Upper lobe of left lung (tissue), 6 donors: ENCODE measurements at places on chromosomes 1 and 21. TPM values are rescaled to one million over a fixed set of nuclear protein-coding genes. Genes with fewer than 3 reads are reported as not detected.

The FAM229A gene
- total RNA-seq, result 7.7 TPM

The AIRE gene
- total RNA-seq, result not detected

The TTC39A gene
- 36.7 TPM for total RNA-seq

The FBXO2 gene
- total RNA-seq, result 14.1 TPM

The CHIA gene
- total RNA-seq, result not detected

The PPP1R15B gene
- 30.4 TPM for total RNA-seq

The KCNJ15 gene
- 17.9 TPM for total RNA-seq

The RPTN gene
- total RNA-seq, result not detected

DNA sequence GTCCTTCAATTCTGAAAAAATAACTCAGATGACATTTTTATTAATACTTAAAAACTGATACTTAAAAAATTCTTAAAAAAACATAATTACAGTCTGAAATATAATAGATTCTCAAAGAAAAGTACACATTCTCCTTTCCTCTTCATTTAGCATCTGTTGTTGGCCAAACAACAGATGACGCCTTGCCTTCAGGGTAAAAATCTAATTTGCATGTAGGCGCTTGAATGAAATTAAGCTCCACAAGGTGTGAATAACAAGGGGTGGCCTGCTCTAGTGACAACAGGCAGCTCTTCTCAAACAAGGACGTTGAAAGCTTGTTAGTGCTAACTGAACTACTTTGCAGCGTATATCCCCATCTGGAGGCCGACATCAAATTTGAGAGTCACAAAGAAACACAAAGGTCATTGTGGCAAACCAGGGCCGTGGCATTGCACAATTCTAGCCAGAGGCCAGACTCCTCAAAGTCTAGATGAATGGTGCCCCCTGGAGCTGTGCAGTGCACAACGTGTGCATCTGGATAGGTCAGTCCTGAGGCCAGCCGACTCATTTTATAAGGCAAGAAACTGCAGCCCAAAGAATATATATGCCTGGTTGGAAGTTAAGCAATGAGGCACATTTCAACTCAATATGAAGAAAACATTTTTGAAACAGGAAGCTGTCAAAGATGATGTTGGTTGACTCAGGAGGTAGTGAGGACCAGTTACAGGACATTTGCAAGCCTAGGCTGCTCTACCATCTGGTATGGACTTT is 459.2 kb upstream of the RUNX1 start:
- DNase-seq, result no peak

GRCh38 chr1:223683586-223684487 is 18.3 kb upstream of the CAPN8 start:
- DNase-seq, result peak; percentile 56

DNA sequence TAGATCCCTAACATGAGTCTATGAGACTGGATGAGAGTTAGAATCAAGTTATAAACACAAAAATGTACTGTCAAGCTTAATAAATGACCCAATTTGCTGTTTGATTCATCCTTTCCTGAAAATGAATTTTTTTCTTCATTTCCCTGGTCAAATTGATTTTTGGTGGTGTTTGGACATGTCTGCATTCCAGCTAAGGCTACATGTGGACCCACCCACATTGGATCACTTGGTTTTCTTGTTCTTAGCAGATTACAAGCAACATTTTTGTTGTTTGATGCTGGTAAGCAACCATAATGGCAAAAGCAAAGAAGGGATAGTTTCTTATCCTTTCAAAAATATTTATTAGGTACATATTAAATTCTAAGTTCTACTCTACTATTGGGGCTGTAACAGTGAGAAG is 181.1 kb downstream of the NEK7 start:
- no peak for DNase-seq

GRCh38 chr1:230728710-230729392 is 14.9 kb upstream of the AGT start:
- no peak for DNase-seq

- DNase-seq, result no peak
Observed at GRCh38 chr21:27359141-27359540, 392.3 kb upstream of the ADAMTS5 start.

- no peak for DNase-seq
Observed at GRCh38 chr1:111850109-111850508, 94.4 kb downstream of the DDX20 start.

GRCh38 chr1:228987286-228987685 is 252.0 kb downstream of the RHOU start:
- DNase-seq, result no peak
